Stimulated activated CD4-positive, alpha-beta T cell treated with anti-CD3 and anti-CD28 coated beads, TNF-alpha, amount 100 ng/mL, for 4 hours (primary cell): ENCODE measurements at places on chromosomes 1 and 21.

GRCh38 chr1:1908506-1908791, 6.6 kb upstream of the CALML6 start:
- no peak for DNase-seq

DNA sequence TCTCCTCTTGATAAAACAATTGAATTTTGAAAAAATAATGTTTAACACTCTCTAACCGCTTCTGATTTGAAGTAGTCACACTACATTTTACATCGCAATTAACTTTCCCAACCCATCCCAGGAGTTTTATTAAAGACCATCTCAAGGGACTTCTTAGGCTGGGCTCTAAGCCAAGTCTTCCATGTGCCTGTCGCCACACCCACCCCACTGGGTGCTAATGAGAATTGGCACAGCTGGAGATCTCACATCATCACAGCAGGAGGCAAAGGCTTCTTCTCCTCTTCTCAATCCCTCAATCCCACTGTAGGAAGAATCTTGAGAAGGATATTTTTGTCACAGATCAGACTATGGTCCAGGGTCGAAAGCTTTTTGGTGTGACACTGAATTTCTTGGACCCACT, 328.9 kb downstream of the NUF2 start:
- no peak for DNase-seq

DNA sequence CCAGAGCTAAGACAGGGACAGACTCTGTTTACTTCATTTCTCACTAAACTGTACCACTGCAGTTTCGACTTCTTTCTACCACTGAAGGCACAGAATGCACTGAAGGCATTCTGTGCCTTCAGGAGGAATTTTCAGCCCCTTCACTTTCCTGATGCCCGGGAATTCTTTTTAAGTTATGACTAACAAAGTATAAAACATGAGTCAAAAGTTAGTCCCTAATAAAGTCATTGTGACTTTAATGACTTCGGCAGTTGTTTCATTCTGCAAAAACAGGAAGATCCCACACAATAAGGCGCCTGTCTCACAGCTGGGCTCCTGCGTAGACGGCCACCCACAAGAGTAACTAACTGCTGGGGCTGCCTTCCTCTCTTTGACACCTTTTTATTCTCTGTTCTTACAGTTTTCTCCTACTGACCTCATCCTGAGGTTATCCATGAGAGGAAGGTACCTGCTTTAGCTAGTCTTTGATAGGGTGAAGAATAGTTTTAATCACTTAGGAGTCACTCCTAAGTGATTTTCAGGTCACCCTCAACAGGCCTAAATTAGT, 183.9 kb upstream of the SGIP1 start:
- DNase-seq = no peak

DNA sequence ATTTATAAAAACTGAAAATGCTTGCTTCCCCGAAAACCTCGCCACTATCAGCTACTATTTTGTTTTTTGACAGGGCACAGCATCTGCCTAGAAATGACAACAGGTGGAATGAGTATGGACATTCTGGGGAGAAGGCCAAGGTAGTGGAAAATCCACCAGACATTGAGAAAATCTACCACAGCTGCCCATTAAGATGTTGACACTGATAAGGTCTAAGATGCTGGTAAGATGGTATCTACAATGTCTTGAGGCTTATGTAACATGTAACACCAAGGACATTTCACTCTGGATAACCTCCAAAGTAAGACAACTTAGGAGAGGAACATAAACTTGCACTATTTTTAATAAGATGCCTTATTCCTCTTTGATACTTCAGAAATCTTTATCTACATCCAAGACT, 374.2 kb downstream of the PTBP2 start:
- no peak for DNase-seq

- DNase-seq = no peak
Observed at GRCh38 chr1:248823517-248824001, 2.2 kb downstream of the SH3BP5L start.

DNA sequence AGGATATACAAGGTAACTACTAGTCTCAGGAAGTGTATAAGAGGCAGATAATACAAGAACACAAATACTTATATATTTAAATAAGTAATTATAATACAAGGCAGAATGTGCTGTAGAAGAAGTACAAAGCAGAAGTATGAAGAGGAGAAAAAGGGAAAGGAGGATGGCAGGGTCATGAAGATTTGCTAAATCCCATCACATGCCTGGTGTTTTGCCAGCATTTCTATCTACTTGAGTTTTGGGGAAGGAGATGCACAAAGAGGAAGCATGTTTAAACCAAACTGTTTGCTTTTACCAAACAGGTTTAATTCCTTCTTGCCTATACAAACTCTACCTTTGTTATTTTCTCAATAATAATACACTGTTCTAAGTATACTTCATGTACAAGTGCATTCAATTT, 60.9 kb upstream of the PODN start:
- no peak for DNase-seq

GRCh38 chr1:13435458-13435857, 25.2 kb downstream of the PRAMEF20 start:
- no peak for DNase-seq

GRCh38 chr1:187629075-187629474, 800.3 kb downstream of the PLA2G4A start:
- DNase-seq = no peak

GRCh38 chr1:32508761-32509160, 30.5 kb upstream of the ZBTB8A start:
- no peak for DNase-seq

GRCh38 chr1:16054598-16055540, 11.3 kb downstream of the CLCNKB start:
- DNase-seq = no peak

GRCh38 chr1:239288820-239289554, 97.4 kb upstream of the CHRM3 start:
- DNase-seq = no peak

- no peak for DNase-seq
Observed at GRCh38 chr1:245039196-245039595, 115.6 kb upstream of the KIF26B start.

DNA sequence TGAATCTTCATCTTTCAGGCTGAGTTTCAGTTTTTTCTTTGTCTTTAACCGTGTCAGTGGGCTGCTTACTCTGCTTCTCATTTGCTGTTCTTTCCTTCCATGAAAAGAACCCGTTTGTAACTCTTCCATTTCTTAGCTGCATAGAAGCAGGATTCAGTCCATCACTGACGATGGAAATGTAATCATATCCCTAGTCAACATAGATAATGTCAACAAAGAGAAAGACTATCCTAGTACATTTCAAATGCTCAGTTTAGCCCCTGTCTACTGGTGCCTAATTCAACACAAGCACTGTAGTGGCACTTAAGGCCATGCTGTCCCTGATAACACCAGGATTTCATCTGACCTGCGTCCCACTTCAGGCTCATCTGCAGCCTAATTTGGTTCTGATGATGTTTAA, 376 bp downstream of the GBP1 start:
- no peak for DNase-seq

DNA sequence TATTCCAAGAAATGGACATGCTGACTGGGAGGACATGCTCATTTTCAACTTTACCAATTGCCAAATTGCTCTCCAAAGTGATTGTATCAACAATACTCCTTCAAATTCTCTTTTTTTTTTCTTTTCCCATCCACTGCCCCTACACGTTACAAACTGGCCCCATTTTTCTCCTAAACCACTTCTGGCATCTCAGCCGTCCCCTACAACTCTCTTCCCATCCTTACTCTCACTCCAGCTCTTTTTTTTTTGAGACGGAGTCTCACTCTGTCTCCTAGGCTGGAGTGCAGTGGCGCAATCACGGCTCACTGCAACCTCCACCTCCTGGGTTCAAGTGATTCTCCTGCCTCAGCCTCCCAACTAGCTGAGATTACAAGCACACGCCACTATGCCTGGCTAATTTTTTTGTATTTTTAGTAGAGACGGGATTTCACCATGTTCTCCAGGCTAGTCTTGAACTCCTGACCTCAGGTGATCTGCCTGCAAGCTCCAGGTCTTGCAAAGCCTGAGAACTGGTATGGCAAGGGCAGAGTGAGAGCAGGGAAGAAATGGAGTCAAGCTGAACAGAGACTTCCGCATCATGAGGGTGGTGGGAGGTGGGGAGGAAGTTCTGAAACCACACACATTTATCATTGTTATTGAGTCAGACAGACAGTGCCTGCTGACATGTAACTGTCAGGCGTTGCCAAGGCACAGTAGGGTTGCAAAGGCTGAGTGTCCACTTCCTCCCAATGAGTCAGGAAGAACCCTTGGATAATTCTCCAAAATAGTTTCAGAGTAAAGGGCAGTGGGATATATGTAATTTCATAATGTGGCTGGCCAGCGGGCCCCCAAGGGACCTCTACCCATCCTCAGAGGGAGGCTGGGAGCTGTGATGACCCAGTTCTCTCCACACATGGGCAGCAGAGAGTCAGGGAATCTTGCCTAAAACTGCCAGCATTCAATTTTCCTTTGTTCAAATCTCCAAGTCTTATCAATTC, 17.4 kb downstream of the CELA3A start:
- peak; percentile 44 for DNase-seq

DNA sequence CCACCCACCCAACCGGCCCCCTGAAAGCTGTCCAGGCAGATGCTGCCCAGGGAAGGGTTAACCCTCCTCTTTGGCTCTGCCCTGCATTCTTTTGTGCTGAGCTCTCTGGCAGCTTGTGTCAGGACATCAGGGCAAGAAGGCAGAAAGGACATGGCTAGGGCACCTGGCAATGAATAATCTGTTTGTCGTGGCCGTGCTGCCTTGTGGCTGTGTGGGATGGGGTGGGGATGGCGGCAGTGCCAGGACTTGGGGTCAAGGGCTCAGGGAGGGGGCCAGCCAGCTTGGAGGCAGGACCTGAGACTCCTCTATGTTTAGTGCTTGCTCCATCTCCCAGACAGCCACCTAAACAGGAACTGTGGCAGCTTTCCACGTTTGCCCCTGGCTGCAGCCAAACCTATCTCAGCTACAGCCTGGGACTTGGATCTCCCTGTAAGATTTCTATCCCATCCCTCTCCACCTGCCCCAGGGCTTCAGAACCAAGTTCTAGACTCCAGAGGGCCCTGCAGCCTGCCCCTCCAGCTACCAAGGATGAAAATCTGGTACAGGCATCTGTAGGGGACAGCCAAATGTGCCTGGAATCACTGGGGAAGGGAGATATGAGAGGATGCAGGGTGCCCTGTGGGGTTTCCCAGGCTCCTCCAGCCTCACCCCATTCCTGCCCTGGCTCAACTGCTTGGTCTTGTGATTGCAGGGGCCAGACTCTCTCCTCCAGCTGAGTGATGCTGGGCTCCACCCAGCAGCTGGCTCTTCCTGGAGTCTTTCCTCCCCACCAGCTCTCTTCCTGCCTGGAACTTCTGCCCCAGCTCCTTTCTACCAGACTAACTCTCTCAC, 9.6 kb upstream of the GPR37L1 start:
- DNase-seq = no peak

- DNase-seq = no peak
Observed at GRCh38 chr21:31538816-31539215, 120.7 kb upstream of the SOD1 start.

GRCh38 chr1:75136921-75137641, 2.9 kb downstream of the LHX8 start:
- no peak for DNase-seq
